ENCODE measurements at places on chromosomes 12 and 14.

DNA sequence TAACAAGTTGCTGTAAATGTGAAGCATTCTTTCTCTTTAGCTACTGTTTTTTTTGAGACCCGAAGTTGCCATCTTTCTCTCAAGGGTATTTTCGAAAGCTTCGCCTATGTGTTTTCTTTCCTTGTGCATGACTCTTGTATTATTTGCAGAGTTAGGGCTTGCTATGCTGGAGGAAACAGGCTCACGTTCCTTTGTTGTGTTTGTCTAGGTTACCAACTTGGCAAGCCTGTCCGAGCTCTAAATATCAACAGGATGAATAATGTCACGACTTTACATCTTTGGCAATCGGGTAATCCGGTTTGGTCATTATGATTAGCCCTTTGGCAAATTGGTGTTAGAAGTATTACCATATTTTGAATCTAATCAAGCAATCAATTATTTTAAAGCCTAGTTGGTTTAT is 15.9 kb upstream of the ATP6V0A2 start:
- DNase-seq: no peak

DNA sequence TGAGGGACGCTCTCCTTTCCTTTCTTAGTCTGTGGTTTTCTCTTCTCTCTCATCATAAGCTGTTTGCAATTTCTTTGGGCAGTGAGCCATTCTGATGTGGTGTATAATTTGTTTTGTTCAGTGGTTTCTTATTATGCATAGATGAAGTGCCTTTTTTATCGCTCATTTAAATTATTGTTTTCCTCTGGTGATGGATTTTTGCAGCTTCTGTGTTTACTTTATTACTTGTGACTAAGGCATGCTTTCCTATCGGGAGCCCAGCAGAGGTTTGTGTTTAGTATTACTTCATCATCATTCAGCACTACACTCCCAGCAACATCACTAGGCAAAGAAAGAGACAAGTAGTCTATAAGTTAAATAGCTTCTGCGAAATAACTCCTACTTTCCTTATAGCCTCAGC is 586.6 kb upstream of the NOVA1 start:
- no peak for DNase-seq

DNA sequence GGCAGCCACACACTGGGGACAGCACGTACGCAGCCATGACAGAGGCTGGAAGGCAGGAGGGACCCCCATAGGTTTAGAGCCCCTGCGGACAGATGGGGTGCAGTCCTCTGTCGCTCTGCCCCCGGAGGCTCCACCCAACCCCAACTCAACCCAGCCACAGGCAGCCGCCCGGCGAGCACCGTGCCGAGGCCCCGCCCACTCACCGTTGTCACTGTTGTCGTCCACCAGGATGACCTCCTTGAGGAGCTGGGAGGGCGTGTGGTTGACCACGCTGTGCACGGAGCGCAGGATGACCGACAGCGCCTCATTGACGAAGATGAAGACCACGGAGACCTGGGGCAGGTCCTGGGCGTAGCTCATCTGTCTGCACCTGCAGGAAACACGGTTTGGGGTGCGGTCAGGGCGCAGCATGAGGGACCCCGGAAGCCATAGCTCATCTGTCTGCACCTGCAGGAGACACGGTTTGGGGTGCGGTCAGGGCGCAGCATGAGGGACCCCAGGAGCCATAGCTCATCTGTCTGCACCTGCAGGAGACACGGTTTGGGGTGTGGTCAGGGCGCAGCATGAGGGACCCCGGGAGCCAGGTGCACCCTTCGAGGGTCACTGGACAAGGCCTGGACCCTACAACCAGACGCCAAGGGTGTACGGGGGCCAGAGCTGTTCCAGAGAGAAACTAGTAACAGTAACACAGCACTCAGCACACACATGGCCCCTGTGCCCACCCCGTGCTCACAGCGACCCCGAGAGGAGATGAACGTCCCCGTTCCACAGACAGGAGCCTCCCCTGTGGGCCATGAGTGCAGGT is 66.9 kb downstream of the GALNT9 start:
- no peak for DNase-seq

DNA sequence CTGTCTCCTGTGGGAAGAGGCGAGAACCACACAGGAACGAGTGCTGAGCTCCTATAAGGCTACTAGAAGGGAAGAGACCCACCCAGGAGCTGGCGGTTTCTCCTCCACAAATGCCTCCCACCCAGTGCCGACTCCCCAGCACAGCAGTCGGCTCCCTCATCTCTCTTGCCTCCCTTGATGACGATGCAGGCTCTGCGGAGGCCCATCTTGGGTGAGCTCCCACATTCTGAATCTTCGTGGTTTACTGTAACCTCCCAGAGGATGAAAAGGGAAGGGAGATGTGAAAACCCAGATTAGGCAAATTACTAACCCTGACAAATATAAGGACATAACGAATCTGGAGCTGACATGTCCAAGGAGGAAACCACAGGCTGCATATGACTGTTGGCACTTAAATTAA is 23.8 kb downstream of the GRIN2B start:
- no peak for DNase-seq

GRCh38 chr12:509500-509899 is 49.8 kb downstream of the B4GALNT3 start:
- no peak for DNase-seq

GRCh38 chr12:112352921-112353320 is 29.3 kb downstream of the HECTD4 start:
- no peak for DNase-seq
